ENCODE measurements at places on chromosomes 1 and 21.

GRCh38 chr1:15226388-15227255 is 20.4 kb upstream of the FHAD1 start:
- no peak for DNase-seq

DNA sequence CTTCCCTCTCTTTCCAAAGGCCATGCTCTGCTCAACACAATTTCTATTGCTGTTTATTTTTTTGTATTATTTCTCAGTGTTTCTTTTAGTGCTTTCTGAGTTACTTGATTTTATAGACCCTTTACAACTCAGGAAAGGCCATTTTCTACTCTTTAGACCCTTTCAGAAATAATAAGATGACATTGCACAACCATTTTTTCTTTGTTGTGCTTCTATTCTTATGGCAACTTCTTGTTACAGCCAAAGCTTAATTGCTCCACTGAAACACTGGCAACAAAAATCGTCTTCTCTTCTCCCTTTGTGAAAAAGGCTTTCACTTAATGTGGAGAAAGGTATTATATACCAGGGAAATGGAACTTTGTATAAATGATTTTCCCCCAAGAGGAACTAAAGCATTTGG is 39.0 kb upstream of the SAMSN1 start:
- no peak for DNase-seq

DNA sequence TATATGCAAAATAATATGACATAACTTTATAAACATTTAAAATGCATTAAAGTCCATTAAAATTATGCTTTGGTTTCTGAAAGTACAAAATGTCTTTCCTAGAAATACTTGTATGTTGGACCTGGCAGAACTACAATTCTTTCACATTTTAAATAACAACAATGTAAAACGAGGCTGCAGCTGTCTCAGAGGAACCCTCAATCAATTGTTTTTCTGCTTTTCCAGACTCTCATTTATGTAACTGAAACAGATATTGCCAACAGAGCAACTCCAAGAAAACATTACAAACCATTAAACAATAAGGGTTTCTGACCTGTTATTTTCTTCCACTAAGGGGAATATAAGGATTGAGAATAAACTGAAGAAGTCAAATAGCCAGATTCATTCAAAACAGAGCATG is 1193.4 kb downstream of the NCAM2 start:
- DNase-seq, result no peak

GRCh38 chr1:116332451-116332850 is 40.6 kb upstream of the ATP1A1 start:
- DNase-seq, result no peak

GRCh38 chr1:29245261-29245660 is 8.9 kb downstream of the PTPRU start:
- no peak for DNase-seq

- DNase-seq, result no peak
These were observed 164.2 kb upstream of the PTBP2 start for GRCh38 chr1:96557336-96557735.

- no peak for DNase-seq
These were observed 118.9 kb downstream of the LACTBL1 start for GRCh38 chr1:22853651-22854185.

DNA sequence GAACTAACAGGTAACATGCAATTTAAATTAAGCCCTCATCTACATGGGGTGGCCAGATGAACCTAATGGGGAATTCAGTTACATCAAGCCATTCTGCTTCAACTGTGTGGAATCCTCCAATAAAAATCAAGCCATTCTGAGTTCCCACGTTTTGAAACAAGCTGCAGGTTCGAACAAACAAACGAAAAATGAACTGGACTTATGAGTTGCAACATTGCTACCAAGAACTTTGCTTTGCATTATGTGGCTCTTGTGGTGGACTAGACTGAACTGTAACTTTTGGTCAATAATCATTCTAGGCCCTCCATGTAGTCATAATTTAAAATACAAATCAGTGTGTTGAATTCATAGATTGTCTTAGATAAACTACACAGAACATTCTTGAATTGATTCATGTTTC is 517.2 kb downstream of the PTBP2 start:
- DNase-seq, result no peak

DNA sequence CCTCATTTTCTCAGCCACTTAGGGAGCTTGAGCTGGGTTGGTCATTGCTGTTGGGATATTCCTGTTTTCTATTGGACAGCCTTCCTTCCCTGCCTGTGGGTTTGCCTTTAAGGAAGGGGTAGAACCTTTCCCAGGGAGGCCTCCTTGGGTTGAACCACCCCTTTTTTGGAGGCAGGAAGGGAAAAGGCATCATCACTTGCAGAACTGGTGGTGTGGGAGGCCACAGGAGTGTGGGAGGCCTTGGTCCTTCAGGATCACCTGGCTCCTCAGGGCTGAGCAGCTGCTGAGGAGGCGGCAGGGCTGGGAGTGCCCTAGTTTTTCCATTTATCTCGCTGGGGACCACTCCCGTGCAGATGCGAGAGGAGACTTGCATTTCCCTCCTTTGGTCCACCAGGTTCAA is 667 bp upstream of the CYB561D1 start:
- DNase-seq, result no peak

DNA sequence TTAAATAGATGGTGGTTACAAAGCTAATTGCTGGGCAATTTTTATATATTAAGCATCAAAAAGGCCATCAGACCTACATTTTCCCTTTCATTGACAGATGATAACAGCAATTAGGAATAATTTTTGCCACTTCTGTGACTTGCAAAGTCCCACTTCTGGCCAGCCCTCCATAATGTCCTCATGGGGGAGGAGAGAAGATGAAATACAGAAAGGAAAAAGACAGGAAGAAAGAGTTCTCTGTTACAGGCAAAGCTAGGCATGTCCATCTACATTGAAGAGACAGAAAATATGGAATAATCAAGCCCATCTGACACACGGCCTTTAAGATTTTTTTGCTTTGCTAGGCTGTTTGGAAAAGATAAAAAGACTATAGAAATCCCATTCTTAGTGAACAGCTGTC is 108.0 kb downstream of the ENAH start:
- DNase-seq, result no peak

- no peak for DNase-seq
These were observed at the start of gene NPR1 for GRCh38 chr1:153678519-153679336. Gene NPR1 (plus strand): TSS chr1:153678688. CDS start chr1:153679109, 421 bp downstream.

GRCh38 chr21:17446737-17447136 is 66.1 kb upstream of the CXADR start:
- DNase-seq, result no peak

- DNase-seq, result no peak
These were observed 99.4 kb upstream of the S1PR1 start for GRCh38 chr1:101137144-101138126.

DNA sequence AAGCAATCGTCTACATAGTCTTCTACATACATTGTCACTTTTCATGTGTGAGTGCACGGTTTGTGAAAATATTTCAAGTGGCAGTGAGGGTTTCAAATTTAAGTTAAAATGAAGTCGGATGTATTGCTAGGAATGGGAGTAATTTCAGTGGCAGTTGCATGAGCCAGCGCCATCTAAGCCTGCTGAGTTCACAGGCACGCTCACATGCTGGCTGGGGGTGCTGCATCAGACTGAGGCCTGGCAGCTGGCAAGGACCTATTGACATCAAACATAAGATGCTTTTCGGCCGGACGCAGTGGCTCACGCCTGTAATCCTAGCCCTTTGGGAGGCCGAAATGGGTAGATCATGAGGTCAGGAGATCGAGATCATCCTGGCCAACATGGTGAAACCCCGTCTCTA is 80.7 kb downstream of the UBE4B start:
- DNase-seq, result no peak

GRCh38 chr1:4755301-4755845 is 101.0 kb downstream of the AJAP1 start:
- no peak for DNase-seq

GRCh38 chr1:47448462-47449222 is 10.8 kb downstream of the FOXD2 start:
- no peak for DNase-seq
